Epithelial cell of alveolus of lung (primary cell): ENCODE measurements at places on chromosomes 6 and 20. TPM values are rescaled to one million over a fixed set of nuclear protein-coding genes. Genes with fewer than 3 reads are reported as not detected.

The TMEM217 gene
- 1.6 and 2.5 TPM in 2 replicates for total RNA-seq

The GGT7 gene
- total RNA-seq = 17.1 and 24.0 TPM in 2 replicates

The DST gene
- 67.0 and 221 TPM in 2 replicates for total RNA-seq

The ADGB gene
- not detected in 2 replicates for total RNA-seq

The NOTCH4 gene
- 3.2 and 4.0 TPM in 2 replicates for total RNA-seq

The SMLR1 gene
- not detected in 2 replicates for total RNA-seq

The C6orf15 gene
- total RNA-seq = 0.65 TPM in 1 of 2 replicates, not detected in the other

The MOCS1 gene
- total RNA-seq = 11.2 and 18.5 TPM in 2 replicates

The EYA2 gene
- total RNA-seq = 0.24 and 1.2 TPM in 2 replicates

The NKX2-2 gene
- total RNA-seq = not detected in 2 replicates

The CNKSR3 gene
- total RNA-seq = 1.8 and 4.5 TPM in 2 replicates

The UBD gene
- 0.13 TPM in 1 of 2 replicates, not detected in the other for total RNA-seq

The DSTN gene
- total RNA-seq = 263 and 465 TPM in 2 replicates

The HTR1E gene
- total RNA-seq = not detected in 2 replicates

The SAMD10 gene
- 1.3 and 4.0 TPM in 2 replicates for total RNA-seq

The CAP2 gene
- 1.2 and 7.5 TPM in 2 replicates for total RNA-seq

The STMND1 gene
- not detected in 2 replicates for total RNA-seq

The TFAP2D gene
- not detected in 2 replicates for total RNA-seq
